ENCODE measurements at places on chromosomes 13 and 19.
A peak's percentile ranks its signal among the peaks of the same experiment; 100 is the strongest.

- no peak for DNase-seq
These were observed 363.1 kb downstream of the EFNB2 start for GRCh38 chr13:106172176-106172905.

- DNase-seq = no peak
These were observed 107.3 kb downstream of the AKAP11 start for GRCh38 chr13:42379241-42379640.

DNA sequence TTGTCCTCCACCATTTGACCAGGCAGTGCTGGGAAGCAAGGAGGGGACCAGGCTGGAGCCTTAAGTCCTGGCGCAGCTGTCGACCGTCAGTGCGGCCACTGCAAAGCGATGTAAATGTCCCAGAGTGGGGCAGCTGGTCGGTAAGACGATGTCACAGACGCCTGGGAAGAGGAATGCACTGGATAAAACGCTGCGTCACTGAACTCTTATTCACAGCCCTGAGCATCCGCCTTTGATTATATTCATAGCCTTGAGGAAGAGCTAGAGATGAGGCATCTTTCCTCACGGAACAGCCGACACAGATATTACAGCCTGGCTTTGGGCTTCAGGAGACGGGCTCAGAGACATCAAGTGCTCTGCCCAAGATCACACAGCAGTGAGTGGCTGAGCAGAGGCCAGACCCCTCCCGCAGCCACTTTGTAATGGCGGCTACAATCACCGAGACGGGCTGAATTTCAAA lies 17.6 kb upstream of the TUBGCP3 start:
- peak; percentile 65 for DNase-seq

DNA sequence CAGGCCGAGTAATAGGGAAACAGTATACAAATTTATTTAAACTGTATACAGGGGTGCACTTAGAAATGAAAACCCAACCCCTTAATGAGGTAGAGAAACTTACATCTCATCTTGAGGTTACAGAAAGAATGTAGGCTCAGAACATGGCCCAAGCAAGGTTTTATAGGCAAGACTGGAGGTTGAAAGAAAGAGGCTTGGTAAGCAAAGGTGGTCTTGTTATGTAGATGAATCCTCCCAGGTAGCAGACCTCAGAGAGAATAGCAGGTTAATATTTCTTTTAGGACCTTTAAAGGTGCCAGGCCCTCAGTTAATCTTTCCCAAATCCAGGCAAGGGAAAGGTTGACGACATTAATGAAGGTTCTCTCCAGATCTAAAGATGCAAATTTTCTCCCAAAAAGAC lies 1466.8 kb upstream of the PRR20A start:
- no peak for DNase-seq

- no peak for DNase-seq
These were observed 541 bp downstream of the ELF1 start for GRCh38 chr13:41018602-41018948.

GRCh38 chr19:4866595-4867424 lies 657 bp downstream of the PLIN3 start:
- DNase-seq = peak; percentile 53

GRCh38 chr19:45591004-45591637 lies 6.5 kb upstream of the OPA3 start:
- peak; percentile 62 for DNase-seq

DNA sequence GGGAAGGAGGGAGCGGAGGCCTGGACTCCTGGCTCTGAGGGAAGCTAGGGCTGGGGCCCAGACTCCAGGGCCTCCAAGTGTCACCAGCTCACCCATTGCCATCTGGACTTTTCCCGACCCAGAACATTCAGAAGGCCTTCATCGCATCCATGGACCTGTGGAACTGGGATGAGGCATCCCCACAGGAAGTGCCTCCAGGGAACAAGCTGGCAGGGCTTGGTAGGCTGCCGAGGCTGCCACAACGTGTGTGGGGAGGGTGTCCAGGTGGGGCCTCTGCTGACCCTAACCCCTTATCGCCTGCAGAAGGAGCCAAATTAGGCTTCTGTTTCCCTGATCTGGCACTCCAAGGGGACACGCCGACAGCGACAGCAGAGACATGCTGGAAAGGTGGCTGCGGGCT lies 767 bp downstream of the ETV2 start:
- DNase-seq = no peak

DNA sequence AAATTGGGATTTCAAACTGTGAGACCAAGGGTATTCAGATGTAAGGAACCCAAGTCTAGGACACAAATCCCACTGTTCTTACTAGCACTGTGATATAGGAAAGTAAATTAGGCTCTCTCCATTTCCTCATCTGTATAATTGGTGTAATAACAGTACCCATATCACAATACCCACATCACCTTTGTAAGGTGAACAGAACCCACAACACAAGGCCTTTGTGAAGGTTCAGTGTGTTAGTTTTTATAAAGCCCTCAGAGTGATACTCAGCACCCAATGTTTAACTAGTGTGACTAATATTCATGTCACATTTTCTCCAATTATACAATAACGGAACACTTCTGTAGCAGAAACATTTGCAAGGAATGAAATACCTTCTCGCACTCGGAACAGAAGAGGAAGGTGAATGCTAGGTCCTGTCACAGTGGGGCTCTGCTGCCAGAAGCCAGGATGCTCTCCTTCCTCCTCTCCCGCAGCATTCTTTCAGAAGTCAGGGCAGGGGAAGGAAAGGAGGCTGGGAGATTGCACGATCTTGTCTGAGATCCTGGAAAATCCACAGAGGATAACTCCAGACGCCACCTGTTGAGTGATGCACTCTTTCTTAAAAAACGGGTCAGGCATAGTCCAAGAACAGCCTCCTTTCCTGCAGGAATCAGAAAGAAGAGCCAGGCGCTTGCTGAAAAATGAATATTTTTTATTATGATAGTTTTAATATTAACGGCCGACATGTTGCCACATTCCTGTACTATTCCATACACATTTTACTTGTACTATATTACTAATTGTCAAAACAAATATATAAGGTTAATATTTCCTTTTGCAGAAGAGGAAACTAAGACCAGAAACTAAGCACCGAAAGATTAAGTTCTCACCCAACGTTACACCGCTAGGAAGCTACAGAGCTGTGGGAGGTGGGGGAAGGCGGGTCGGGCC lies 762 bp downstream of the ZNF45 start:
- DNase-seq = peak; percentile 14

DNA sequence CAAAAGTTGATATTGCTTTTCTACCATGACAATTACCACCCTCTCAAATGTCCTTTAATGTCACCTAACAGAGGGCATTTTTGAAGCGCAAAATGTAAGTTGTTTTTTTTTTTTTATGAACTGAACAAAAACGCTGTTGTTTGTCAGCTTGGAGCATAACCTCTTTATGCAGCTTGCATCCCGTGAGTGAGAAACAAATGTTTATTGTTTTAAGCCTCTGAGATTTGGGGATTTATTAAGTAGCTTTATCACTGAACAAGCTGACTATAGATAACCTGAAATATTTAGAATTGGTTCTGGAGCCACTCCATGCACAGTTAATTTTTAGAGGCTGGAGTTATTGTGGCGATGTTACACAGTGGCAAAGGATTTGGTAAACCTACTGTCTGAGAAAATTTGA lies 80.1 kb upstream of the ATXN8OS start:
- no peak for DNase-seq

GRCh38 chr13:79775830-79776229 lies 294.9 kb downstream of the NDFIP2 start:
- peak; percentile 81 for DNase-seq

GRCh38 chr19:35060160-35060855 lies 18.8 kb downstream of the HPN start:
- no peak for DNase-seq

GRCh38 chr13:105894697-105895096 lies 640.8 kb downstream of the EFNB2 start:
- peak; percentile 3 for DNase-seq

DNA sequence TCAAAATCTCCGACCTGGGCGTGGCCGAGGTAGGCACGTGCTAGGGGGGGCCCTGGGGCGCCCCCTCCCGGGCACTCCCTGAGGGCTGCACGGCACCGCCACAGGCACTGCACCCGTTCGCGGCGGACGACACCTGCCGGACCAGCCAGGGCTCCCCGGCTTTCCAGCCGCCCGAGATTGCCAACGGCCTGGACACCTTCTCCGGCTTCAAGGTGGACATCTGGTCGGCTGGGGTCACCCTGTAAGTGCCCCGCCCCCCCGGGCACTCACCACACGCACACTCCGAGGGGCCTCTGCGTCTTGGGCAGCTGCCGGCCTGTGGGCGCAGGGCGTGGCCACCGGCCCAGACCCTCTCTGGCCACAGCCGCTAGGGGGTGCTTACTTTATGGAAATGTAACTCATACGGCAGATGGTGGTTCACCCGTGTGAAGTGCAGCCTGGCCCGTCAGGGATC lies 14.9 kb downstream of the STK11 start:
- no peak for DNase-seq

GRCh38 chr13:49976314-49977258 lies 20.3 kb upstream of the TRIM13 start:
- peak; percentile 73 for DNase-seq

GRCh38 chr19:54790711-54791110 lies 12.7 kb upstream of the KIR2DL4 start:
- no peak for DNase-seq

GRCh38 chr13:31433746-31434145 lies 234.0 kb downstream of the B3GLCT start:
- DNase-seq = no peak

DNA sequence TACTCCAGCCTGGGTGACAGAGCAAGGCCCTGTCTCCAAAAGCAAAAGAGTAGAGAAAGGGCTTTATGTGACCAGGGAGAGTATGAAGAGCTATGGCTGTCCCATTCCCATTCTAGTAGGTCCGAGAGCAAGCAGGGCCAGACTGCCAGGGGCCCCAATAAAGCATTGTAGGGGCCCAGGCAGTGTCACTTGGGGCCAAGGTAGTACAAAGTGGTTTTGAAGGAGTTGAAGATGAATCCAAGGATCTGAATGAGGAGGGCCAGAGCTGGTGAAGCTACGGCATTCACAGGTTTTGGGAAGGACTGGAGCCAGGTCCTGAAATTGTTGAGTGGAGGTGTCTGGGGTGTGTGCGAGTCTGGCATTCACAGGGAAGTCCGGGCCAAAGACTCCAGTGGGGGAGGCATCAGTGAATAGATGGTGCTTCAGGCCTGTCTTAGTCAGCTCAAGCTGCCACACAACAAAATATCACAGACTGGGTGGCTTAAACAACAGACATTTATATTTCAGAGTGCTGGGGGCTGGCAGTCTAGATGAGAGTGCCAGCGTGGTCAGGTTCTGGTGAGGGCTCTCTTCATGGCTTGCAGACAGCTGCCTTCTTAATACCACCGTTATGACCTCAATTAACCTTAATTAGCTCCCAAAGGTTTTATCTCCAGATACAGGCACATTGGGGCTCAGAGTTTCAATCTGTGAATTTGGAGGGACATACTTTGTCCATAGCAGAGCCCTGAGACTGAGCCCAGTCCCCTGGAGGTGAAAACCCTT lies 9.9 kb downstream of the NACC1 start:
- DNase-seq = no peak

GRCh38 chr19:17242431-17243208 lies 3.1 kb downstream of the NR2F6 start:
- no peak for DNase-seq
